ENCODE measurements at places on chromosomes 1 and 21. TPM values are rescaled to one million over a fixed set of nuclear protein-coding genes. Genes with fewer than 3 reads are reported as not detected.

Gene RXFP4
- polyA plus RNA-seq = 0.19 TPM

- DNase-seq = no peak
Measured at GRCh38 chr21:44395260-44395659, 41.8 kb downstream of the TRPM2 start.

- no peak for DNase-seq
Measured at GRCh38 chr21:42348762-42349161, 2.0 kb downstream of the TFF2 start.

Gene OR4F16
- polyA plus RNA-seq = not detected

Gene BCAN
- polyA plus RNA-seq = 4.1 TPM

DNA sequence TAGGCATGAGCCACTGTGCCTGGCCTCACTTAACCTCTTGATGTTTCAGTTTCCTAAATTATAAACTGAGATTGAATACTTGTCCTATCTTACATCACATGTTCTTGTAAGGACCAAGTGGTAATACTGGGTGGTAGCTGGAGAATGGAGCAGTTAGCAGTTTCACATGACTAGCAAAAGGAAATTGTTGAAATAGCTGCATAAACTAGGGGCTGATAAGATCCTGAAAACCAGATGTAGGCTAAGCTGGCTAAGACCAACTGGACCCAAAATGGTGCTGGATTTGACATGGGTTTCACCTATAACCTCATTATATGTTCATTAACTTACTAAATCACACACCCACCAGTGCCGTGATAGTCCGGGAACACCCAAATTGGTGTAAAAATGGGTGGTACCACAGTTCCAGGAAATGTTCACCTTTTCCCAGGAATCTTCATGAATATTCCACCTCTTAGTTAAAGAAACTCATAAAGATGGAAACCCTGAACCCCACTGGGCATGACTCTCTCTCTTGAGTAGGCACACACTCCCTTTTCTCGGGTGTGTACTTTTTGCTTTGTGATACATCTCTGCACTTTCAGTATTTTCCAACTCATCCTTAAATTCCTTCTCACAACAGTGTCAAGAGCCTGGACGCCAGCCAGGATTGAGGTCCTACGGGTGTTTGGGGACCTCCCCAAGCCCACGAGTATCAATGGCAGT, at the start of gene PAPPA2:
Gene PAPPA2 (plus strand): TSS at position 502 of the 705 bp plus-strand sequence. CDS start 93,148 bp downstream, outside the sequence.
- DNase-seq = no peak

Gene GFI1
- 0.33 TPM for polyA plus RNA-seq

Gene SEC16B
- 7.2 TPM for polyA plus RNA-seq

Gene BLACAT1
- 1.6 TPM for polyA plus RNA-seq

DNA sequence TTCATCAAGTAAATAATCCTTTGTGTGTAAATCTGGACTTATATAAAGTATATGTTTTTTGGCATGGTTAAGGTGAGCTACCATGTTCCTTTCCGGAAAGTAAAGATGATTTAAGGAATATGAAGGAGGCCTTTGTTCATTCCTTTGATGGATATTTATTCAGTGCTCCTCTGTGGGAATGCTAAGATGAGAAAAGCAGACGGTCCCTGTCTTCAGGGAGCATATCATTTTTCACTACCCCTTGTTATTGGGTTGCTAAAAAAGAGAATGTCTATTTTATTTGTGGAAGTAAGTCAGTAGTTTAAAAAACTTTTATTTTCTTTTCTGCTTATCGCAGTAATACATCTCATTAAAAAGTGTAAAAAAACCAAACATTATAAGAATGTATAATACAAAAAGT, 35.1 kb upstream of the CNN3 start:
- no peak for DNase-seq

DNA sequence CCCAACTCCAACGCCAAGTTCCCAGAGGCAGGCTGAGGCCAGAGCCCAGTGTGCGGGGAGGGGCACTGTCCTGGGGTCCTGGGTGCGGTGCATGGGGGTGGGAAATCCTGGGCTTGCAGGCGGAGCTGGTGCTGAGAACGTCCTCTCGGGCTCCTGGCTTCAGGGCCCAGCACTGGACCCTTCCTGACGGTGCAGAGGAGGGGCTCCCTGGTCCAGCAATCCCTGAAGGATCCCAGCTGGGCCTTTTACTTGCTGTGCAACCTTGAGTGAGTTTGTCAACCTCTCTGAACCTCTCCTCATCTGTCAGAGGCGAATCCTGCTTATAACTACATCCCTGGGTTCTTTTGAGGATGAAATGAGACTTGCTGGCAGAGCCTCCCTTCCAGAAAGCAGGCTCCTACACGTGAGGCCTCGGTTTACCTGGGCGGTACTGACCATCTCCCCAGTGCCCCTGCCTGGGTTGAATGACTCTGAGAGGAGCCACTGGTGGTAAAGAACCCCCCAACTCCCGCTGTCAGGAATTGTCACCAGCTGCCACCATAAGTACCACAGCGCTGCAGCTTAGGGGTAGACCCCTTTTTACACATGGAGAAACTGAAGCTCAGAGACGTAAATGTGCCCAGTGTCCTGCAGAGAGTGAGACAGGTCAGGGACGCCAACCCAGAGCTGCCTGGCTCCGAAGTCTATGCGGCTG, 77.3 kb downstream of the DHRS3 start:
- no peak for DNase-seq

Measured in left renal cortex interstitium (tissue), 4 donors.